NCI-H1092 treated with DMSO at 0.1 percent for 48 hours (cell line): ENCODE measurements at places on chromosomes 3 and 15.
A peak's percentile ranks its signal among the peaks of the same experiment; 100 is the strongest.

- DNase-seq = no peak
Measured at GRCh38 chr3:65907232-65908130, 131.2 kb downstream of the MAGI1 start.

DNA sequence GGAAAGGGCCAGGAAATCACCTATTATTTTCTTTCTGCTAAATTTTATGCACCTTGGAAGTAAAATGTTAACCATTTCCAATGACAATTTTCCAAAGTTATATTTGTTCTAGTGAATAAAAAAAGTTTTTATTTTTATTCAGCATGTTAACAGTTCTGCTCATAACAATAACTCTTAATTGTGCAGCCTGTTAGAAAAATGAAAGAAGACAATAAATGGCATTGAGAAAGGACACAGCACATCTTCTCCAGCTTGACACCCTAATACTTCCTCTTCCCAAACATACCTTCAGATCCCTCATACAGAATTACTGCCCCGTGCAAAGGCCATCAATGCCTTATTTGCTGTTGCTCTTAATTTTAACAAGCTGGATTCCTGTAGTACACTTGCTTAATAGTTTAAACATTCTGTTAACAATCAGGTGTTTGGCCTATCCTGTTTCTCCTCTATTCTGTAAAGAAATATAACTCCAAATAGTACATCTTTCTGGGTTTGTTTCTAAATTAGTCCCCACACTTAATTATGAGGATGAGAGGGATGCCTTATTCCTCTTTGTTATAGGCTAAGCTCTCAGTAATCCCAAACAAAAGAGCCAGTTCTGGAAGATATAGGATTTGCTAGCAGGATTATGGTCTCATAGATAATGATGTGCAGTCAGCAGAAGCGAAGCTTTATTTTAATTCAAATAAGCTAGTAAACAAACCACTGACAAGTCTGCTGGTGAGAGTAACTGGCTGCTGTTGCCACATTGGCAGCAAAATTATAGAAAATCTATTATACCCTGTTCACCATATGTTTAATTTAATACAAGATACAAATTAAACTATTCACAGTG lies 19.2 kb upstream of the SOX2 start:
- no peak for DNase-seq

- peak; percentile 58 for DNase-seq
Measured at GRCh38 chr3:130894130-130894985, 474 bp downstream of the ATP2C1 start.

DNA sequence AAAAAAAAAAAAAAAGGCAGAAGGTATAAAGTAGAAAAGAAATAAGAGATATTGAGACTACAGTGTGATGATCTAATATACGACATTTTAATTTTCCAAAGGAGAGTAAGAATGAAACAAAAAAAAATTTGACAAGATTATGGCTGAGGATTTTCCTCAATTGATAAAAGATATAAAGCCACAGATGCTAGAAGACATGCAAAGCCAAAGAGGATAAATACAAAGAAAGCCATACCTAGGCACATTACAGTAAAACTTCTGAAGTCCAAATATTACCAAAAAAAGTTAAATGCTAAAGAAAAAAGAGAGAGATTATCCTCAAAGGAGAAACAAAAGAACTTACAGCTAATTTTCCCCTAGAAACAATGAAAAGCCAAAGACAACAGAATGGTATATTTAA lies 20.3 kb upstream of the SUSD5 start:
- DNase-seq = no peak

GRCh38 chr3:53457068-53457467 lies 37.3 kb upstream of the CACNA1D start:
- no peak for DNase-seq

DNA sequence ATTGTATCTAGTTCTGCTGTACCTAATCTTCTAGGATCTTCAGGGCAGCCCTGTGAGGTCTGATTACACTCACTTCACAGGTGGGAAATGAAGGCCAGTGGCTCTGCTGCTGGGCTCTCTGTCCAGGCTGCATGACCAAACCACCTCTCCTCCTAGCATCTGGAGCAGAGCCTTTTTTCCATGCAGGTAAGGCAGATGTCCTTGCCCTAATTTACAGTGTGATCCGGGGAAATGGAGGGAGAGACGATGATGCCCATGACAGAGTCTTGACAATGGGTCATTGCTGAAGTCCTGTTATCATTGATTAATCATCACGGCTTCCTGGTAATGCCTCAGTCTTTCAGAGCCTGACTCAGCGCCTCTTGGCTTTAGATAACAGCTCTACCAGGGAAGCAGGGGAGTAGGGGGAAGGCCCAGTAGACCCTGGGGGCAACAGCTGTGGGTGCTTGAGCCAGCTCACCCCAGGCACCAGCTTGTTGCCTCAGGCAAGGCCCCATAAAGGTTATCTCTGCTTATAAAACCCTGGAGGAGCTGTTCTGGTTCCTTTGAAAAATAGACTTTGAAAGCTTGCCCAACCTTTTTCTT lies 153.4 kb downstream of the GABRG3 start:
- no peak for DNase-seq

GRCh38 chr3:184031187-184031792 lies at the start of gene HTR3D:
Gene HTR3D (plus strand): TSS chr3:184031742. CDS start chr3:184031742, 0 bp downstream.
- DNase-seq = no peak

DNA sequence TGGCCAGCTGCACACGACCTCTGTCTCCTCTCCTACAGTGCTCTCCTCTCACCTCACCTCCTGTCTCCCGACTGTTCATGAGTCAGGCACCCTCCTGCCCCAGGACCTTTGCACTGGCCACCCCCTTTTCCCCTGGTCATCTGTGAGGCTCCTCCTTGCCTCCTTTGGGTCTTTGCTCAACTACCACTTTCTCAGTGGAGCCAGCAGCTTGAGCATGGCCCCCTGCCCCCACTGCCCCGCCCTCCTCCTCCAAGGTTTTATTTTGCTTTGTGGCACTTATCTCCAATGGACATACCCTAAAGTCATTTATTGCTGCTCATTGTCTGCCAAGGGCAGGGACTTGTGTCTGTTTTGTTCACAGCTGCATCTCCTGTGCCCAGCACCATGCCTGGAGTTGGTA lies 64.3 kb downstream of the MGLL start:
- no peak for DNase-seq

DNA sequence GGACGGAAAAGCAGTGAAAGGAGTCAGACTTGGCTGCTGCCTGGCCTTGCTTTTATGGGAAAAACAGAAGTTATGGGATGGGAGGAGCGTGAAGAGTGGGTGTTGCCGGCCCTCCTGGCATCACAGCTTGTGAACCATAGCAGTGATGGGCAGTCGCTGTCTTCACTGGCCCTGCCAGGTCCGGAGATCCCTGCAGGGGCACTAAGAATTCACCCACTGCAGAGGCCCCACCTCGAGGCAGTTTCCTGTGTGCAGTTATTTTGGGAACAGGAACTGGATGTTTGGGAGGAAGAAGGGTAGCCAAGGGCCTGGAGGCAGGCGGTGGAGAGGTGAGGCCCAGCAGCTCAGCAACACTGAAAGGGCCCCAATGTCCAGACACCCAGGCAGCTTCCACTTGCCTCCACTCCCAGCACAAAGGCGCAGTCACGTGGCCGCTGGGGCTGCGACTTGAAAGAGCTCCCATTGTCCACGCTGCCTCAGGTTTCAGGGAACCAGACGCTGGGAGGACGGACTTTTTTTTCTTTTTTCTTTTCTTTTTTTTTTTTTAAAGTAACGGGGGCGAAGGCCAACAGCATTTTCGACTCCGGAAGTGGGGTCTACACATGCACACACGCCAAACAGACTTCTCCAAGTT lies 255.6 kb downstream of the ZNF621 start:
- peak; percentile 76 for DNase-seq

- no peak for DNase-seq
Measured at GRCh38 chr3:126167566-126167965, 12.8 kb downstream of the ALDH1L1 start.

DNA sequence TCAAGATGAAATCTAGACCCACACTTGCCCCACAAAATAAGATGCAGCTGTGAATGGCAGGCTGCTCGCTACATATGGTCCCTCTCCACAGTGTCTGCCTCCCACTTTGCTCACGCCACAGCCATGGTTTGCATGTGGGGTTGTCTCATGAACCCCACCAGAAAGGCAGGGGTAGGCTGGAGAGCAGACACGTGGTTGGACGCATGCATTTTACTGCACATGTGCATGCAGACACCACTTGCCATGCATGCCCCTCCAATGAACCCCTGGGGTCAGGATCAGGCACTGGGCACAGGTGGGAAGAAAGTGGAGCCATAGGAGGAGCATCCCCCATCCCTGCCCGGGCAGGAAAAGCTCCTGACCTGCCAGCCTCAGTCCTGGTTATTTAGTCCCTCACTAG lies 20.7 kb downstream of the SCN5A start:
- DNase-seq = no peak

DNA sequence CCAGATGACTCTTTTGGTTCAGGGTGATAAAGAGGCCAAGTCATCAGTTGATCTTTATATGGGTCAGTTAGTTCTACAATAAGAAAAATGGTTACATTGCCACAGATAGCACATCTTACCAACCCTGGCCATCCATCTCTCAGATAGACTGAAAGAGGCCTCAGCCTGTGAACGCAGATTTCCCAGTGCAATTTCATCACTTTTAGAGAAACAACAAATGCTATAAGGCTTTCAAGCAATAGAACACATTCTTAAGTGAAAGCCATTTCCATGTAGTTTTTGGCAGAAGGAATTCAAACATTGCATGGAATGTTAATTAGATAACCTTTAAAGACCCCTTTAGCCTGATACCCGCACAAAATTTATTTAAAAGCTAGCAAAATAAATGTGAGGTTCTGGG lies 200.6 kb upstream of the ZBTB20 start:
- DNase-seq = no peak

DNA sequence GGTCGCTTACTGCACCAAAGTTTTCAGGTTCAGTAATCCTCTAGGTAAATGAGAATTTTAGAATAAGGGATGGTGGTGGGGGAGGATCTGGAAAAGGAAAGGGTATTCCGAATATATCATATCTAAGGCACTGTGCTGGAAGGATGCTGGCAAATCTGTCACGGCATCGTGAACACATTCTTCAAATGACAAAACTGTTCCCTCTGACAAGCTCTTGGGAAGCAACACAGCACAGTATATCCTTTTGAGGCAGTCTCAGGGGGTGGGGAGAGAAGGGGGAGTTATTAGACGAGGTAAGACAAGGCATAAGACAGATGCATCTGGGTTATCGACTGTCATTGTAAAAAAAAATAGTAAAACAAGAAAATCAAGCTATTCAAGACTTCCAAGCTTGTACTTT lies 289.6 kb upstream of the LRRN1 start:
- no peak for DNase-seq

GRCh38 chr15:84600687-84601554 lies at the start of gene ZSCAN2:
Gene ZSCAN2 (plus strand): TSS chr15:84601009. CDS start chr15:84603928, 2,919 bp downstream.
- DNase-seq = peak; percentile 88

GRCh38 chr3:55468251-55468650 lies 18.9 kb downstream of the WNT5A start:
- no peak for DNase-seq

- no peak for DNase-seq
Measured at GRCh38 chr15:59995568-59996297, 8.4 kb upstream of the FOXB1 start.

DNA sequence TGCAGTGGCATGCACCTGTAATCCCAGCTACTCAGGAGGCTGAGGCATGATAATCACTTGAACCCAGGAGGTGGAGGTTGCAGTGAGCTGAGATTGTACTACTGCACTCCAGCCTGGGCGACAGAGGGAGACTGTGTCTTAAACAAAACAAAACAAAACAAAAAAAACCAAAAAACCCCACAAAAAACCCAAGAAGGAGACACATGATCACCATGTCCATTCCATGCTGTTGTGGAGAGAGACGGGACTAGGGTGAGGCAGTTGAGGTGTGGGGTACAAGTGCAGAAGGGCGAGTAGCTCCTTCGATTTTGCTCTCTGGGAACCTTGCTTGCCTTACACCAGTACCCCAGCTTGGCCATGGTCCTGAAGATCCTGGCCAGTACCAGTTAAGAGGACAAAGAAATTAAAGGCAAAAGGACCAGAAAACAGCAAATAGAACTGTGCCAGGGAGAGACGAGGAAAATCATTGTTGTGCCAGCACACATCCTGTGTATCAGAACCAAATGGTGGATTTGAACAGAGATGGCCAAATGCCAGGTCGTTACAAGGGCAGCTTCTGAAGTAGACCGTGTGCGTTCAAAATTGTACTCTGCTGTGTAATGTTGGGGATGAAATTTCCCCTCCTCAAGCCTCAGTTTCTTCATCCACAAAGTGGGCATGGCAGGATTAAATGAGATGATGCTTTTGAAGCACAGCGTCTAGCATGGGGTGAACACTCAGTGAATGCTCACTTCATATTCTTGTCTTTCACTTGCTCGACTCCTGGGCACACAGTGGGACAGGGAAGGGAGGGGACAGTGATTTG lies 42.9 kb upstream of the CTSH start:
- peak; percentile 3 for DNase-seq

- no peak for DNase-seq
Measured at GRCh38 chr3:26621906-26622620, 509 bp upstream of the LRRC3B start.

DNA sequence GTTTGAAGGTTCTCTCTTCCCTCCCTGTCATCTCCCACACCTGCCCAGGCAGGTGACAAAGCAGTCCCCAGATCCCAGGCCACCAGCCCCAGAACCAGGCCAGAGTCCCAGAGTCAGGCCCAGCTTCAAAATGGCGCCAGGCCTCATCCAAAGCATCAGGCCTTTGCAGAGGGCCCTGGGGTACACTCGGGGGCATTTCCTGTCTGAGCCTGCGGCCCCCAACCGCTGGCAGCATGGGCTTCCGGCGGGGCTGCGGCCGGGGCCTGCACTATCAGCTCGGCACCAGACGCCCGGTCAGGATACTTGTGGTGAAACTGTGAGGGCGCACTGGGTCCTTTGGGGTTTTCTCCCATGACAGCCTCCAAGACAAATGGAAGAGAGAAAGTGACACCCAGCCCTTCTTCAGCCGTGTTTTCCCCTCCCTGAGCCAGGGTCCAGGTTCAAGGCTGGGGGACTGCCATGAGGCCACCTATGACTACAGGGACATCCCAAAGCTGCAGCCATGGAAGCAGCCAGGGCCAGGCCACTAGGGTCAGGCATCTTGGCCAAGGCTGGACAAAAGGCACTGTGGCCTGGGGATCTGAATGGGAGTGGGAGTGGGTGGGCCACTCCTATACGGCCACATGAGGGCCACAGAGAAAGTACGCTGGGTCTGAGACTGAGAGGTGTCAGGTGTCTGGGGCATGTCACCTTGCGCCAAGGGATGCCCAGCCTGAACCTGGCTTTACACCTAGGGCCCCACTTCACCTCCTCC lies 33.9 kb downstream of the RPN1 start:
- no peak for DNase-seq

DNA sequence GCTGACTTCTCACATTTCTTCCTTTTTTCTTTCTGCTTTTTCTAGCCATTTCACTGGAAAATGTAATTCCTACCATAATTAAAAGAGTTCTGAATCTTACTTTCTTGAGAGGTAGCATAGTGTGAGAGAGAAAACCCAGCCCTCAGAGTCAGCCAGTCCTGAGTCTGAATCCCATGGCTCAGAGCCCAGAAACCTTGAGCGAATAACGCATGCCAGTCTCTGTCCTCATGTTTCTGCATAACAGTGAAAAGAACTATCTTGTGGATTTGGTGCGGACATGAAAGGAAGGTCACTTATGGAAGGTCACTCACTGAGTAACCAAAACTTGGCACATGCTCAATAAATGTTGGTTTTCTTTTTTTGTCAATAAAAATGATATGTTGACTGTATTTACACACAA lies 29.3 kb upstream of the SLCO3A1 start:
- no peak for DNase-seq

GRCh38 chr15:78033864-78034263 lies 43.6 kb downstream of the TBC1D2B start:
- no peak for DNase-seq
